ENCODE measurements at places on chromosomes 2 and 18.

DNA sequence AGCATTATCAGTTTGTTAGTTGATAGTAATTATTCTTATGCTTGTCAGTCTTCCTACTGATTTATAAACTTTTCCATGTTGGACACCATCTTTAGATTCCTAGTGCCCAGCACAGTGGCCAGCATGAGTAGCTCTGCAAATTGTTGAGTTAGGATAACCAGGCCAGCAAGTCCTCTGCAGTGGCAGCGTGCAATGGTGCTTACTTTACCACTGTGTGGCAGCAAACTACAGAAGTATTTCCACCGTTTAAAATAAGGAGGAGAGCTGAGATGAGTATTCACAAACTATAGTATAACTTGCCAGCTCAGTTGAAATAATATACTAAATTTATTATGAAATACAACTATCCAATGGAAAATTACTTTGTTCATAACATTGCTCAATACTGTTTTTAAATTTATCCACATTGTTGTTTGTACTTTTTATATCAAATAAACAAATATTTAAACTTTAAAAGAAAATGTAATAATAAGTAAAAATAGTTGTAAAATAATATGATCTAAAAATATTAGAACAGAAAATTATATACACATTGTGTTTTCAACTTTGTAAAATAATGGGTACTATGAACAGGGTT, 9.3 kb upstream of the THADA start:
- peak; percentile 20 for DNase-seq

DNA sequence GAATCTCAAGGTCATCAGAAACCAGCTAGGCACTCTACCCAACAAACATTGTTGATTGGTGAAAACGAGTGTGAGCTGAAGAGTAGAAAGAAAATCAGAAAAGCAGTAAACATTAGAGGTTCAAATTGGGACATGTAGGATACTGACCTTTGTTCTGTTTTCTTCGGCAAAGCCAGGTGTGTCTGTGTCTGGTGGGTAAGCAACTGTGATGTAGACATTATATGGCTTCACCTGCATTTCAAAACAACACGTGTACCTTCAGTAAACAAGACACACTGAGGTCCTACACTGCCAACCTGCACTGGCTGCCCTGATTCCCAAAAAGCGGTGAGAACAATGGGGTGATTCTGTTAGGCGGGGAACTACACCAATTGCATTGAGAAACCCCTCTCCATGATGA, 22.7 kb downstream of the KDSR start:
- no peak for DNase-seq

DNA sequence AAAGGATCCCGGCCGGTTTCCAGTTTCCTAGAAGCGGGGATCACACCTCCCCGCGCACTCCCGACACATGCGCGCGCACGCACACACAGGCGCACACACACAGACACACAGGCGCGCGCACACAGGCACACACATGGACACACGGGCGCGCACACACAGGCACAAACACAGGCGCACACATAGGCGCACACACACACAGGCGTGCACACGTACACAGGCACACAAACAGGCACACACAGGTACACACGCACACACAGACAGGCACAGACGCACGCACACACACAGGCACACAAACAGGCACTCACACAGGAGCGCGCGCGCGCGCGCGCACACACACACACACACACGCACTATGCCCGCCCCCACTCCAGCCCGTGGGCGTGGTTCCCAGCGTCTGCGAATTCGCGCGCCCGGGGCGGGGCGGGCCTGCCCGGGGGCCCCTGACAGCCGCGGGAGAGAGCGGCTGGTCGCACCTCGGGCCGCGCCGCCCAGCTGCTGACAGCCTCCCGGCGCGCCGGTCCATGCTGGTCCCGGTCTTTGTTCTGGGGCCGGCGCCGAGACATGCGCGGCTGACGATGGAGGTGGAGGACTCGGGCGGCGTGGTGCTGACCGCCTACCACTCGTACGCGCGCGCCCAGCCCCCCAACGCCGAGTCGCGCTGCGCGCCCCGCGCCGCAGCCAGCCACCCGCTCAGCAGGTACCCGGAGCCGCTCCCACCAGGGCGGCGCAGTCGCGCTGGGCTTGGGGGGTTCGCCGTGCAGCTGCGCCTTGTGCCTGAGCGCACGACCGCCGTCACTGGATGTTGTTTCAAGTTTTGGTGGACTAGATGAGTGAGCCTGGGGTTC, at the start of gene ARHGAP28:
Gene ARHGAP28 (plus strand): TSS at position 470 of the 845 bp plus-strand sequence. CDS start 106 bp downstream, at position 576.
- DNase-seq = no peak

DNA sequence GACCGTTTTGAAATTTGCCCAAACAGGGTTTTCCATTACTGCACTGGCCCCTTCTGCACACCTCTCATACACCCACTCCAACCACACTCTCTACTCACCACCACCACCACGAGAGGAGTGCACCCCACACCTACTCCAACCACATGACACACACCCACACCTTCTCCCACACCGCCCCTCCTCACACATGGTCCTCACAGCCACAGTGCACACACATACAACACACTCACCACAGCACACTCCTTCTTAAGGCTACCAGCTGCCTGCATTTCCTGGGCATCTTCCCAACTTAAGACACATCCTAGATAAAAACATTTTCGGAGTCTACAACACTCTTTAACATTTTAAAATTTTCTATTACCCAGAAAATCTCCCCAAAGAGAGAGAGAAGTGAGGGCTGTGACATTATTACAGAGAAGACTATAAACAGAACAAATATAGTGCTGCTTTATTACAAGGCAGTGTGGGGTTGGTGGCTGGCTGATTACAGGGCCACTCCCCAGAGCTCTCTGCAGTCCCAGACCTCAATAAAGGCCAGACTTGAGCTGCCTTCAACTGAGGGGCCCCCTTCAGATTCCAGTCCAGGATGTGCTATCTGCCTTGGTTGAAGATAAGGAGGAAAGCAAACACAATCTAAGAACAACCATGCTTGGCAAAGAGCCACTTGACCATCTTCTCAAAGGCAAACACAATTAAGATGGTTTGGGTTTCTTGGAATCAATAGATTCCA, 36.1 kb downstream of the NHEJ1 start:
- no peak for DNase-seq

GRCh38 chr2:232240906-232241305, 137.6 kb upstream of the ALPP start:
- no peak for DNase-seq

DNA sequence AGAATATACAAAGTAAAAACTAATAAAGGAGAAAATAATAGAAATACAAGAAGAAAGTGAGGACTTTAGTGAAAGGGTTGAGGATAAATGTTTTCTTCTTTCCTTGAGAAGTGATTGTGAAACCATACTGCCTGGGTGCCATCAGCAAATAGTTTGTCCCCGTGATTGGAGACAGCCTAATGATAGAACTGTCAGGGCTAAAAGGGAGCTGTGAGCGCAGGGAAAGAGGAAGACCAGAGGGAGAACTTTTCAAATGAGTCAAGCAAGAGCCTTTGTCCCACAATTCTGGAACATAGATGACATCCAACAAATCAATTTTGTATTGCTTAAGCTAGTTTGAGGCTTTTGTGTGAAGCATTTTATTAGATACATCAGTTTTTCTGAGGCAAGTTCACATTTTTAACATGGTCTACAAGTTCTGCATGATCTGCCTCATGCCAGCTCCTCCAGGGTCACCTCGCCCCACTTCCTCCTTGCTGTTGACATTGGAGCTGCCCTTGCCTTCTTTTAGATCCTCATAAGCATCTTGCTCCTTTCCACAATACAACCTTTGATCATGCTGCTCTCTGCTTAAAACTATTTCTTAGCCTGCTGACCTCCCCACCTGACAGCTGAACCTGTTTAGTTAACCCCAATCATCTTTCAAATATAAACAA, 213.4 kb upstream of the REG3G start:
- no peak for DNase-seq

DNA sequence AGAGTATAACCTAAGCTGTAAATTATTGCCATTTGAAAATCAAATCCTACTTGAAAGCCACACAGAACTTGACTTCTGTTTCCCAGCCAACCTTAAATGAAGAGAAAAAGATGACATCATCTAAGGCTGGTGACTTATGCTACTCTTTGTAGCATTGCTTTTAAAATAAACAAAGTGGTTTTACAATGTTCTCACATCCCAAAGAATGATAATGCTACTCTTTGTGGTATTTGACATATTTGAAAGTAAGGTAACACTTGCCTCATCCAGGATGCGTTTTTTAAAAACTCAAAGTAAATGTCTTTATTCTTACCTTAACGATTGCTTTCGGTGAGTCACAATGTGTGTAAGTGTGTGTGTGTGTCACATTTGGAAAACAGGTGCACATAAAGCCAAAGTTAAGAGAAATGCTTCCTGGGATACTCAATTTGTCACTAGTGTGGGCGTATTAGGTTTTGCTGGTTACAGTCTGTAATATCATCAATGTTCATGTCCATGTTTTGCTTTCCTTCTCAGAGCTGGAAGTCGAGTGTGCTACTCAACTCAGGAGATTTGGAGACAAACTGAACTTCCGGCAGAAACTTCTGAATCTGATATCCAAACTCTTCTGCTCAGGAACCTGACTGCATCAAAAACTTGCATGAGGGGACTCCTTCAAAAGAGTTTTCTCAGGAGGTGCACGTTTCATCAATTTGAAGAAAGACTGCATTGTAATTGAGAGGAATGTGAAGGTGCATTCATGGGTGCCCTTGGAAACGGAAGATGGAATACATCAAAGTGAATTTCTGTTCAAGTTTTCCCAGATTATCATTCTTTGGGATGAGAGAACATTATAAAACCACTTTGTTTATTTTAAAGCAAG, 2.6 kb downstream of the PMAIP1 start:
- DNase-seq = no peak

DNA sequence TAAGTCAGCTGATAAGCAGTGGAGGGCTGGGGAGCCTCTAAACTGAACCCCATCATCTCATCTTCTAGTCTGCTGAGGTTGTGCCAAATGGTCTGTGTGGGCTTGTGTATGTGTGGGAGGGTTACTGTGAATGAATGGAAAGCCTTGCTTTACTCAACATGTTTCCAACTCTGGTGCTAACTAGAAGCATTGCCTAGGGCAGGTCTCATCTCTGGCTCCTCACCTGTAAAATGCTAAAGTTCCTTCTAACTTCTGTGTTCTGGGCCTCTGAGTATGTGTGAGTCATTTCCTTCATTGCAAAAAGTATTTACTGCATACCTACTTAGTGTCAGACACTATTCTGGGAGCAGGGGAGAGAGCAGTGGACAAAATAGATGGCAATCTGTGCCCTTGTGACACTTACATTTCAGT, 1.3 kb downstream of the LIPG start:
- DNase-seq = no peak

DNA sequence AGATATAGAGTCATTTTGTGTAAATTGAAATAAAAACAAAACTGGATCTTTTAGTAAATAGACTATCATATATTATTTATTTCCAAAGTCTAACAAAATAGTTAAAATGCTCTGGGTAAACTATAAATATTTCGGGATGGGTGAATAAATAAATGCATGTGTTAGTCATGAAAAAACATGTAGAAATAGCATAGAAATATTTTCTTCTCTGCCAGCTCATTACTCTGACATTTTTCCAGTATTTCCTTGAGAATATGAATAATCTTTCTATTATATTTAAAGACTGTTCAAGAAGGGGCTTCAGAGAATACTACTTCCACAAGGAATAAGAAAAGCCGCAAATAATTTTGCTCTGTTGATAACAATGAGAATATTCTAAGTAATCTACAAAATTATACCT, 880.4 kb downstream of the TRIB2 start:
- no peak for DNase-seq

DNA sequence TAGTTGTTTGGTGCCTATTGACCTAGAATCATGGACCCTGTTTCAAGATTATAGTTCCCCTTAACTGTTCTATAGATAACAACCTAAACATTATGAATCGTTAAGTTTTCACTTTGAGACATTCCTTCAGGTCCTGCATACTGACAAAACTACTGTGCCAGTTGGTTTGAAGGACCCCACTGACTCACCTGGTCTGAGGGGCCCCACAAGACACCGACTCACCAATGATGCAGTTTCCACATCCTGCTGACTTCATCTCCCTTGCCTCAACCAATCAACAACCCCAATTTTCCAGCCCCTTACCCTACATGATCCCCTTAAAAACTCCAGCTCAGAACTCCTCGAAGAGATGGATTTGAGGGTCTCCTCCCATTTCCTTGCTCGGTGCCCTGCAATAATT, 89.6 kb upstream of the CCDC141 start:
- DNase-seq = no peak

- no peak for DNase-seq
Measured at GRCh38 chr18:43312891-43313290, 35.6 kb upstream of the SYT4 start.

GRCh38 chr2:231362555-231363184, 32.8 kb upstream of the B3GNT7 start:
- DNase-seq = no peak

Measured in T47D (cell line).